ENCODE measurements at places on chromosomes 1 and 21. TPM values are rescaled to one million over a fixed set of nuclear protein-coding genes. Genes with fewer than 3 reads are reported as not detected.

DNA sequence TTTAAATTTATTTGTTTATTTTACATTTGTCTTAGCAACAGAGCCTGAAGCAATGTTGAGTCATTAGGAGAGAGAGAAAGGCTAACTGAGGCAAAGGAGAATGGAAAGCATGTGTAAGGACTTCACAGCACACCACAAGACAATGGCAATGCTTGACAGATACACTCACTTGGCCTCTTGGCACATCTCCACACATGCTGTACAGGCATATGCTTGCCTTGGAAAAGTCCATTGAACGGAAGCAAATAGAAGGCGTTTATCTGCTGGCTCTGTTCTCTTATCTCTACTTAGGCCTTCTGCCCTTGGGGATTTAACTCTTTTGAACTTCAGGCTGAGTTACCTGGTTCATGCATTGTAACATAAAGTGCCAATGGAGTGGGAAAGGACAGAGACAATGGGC lies 262.2 kb upstream of the POU3F1 start:
- DNase-seq, result no peak

GJB3 gene
- polyA plus RNA-seq, result 0.25 TPM

DNA sequence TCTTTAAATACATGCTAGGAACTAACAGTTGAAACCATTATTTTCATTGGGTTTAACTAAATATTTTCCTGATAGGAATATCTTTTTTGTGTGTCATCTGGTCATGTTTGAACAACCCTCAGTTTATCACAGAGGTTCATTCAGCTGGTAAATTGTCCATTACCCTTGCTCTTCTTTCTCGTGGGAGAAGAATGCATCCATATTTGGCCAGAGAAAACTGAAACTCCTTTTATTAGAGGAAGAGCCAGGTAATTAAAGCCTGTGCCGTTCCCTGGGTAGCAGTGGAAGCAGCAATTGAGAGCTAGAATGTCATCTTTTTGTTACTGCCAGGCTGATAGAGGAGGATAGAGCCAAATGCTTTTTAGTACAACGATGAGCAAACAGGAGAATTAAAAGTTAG lies 587.2 kb upstream of the ZRANB2 start:
- DNase-seq, result no peak

LCE6A gene
- polyA plus RNA-seq, result not detected

LDLRAD1 gene
- not detected for polyA plus RNA-seq
